Activated T-helper 17 cell treated with anti-CD3 and anti-CD28 coated beads, Interleukin-2, amount 50 U/mL, for 72 hours (primary cell): ENCODE measurements at places on chromosomes 1 and 21. TPM values are rescaled to one million over a fixed set of nuclear protein-coding genes. Genes with fewer than 3 reads are reported as not detected.

DNA sequence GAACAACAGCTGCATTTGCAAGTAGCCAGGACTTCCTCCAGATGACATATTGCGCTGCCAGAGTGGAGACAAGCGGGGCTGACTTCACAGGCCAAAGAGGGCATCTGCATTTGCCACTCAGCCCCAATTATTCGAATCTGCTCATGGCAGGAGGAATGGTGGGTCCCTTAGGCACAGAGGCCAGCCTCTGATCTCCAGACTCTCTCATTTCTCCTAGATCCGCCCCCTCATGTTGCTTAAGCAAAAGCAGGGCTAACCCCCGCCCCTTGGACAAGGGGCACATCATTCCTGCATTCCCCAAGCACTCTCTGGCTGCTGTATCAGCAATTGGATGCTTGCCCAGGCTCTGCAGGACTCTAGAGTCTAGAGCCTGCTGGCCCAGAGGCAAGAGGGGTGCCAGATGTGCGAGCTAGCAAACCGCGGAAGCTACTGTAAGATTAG, 262.4 kb downstream of the ST6GALNAC3 start:
- no peak for ATAC-seq

TMEM9 gene
- total RNA-seq, result 19.5 TPM

GRCh38 chr1:14412235-14412634, 186.2 kb upstream of the KAZN start:
- ATAC-seq, result no peak

GRCh38 chr1:95286479-95286878, 52.5 kb downstream of the RWDD3 start:
- no peak for ATAC-seq

GRCh38 chr1:208880433-208881100, 636.4 kb upstream of the PLXNA2 start:
- no peak for ATAC-seq

SELL gene
- total RNA-seq, result 143 TPM

- no peak for ATAC-seq
These were observed 55.2 kb downstream of the COL6A1 start for GRCh38 chr21:46036696-46037330.

DNA sequence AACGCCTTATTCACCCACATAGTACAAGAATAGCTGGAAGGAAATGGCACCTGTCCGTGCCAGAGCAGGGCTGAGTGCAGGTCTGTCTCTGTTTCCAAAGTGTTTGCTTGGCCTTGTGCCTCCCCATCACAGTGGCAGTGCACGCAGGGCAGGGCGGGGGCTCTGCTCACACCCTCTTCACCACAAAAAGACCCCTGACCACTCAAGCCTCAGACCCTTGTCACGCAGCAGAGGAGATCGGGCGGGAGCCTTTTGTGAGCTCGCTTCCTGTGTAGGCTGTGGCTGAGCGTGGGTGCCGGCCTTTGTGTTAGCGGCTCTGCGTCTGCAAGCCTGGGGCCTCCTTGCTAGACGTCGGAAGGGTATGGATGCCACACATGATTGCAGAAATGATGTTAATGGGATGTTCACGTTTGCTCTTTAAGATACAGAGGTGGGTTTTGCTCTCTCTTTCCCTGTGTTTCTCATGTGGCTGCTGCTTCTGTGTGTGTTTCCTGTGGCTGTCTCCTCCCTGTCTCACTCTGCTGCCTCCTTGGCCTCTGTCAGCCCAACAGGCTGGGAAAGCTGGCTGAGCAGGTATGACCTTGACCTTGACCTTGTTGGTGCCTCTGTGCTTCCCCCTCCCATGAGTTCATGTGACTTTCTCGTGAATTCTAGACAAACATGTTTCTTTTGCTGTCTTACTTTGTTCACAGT, 45.4 kb downstream of the S100B start:
- ATAC-seq, result peak; percentile 91

GRCh38 chr1:179586107-179586823, 5.4 kb upstream of the TDRD5 start:
- no peak for ATAC-seq

CHIT1 gene
- total RNA-seq, result 6.7 TPM

GRCh38 chr1:182630586-182630985, 26.4 kb upstream of the RGS16 start:
- no peak for ATAC-seq

GRCh38 chr1:7284839-7285435, 486.2 kb upstream of the VAMP3 start:
- no peak for ATAC-seq

- ATAC-seq, result no peak
These were observed 43.4 kb upstream of the HSD3B1 start for GRCh38 chr1:119463569-119463968.

TSEN15 gene
- 20.9 TPM for total RNA-seq

- ATAC-seq, result no peak
These were observed 550 bp downstream of the ACKR1 start for GRCh38 chr1:159205225-159205624.

GRCh38 chr21:34818662-34819158, 149.9 kb downstream of the CLIC6 start:
- no peak for ATAC-seq

DNA sequence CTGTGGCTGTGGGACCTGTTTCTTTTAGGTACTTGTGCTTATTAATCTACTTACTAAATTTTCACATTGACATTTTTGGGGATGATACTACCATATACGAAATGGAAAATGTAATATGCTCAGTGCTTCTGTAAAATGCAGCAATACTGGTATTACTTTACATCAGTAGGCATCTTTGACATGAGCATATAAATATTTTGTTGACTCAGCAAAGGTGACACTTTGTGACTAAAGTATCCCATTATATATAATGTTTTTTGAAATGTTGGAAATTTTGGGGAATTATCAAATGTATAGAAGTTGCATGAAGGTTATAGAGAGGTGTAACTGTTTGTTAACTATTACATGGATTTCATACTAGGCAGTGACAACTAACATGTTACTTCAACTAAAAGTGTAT, 2.3 kb upstream of the FAM177B start:
- no peak for ATAC-seq

GRCh38 chr1:22342734-22343191, 108.9 kb upstream of the ZBTB40 start:
- no peak for ATAC-seq

DNA sequence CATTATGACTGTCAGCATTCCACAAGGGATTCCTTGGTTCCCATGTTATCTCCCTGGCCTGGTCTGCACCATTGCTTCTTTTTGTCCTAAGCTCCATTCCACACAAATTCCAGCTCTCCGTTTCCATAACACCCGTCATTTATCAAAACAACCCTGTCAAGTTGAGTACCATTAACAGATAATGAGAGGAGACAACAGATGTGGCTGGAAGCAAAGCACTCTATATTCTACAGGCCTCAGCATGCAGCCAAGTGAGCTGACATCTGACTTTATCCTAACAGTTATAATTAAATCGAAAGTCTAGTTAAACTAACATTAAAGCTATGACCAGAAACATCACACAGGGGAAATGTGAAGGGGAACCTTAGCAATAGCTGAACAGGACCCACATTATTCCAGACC, 110.4 kb downstream of the RERE start:
- ATAC-seq, result no peak

CRABP2 gene
- 2.2 TPM for total RNA-seq

DNA sequence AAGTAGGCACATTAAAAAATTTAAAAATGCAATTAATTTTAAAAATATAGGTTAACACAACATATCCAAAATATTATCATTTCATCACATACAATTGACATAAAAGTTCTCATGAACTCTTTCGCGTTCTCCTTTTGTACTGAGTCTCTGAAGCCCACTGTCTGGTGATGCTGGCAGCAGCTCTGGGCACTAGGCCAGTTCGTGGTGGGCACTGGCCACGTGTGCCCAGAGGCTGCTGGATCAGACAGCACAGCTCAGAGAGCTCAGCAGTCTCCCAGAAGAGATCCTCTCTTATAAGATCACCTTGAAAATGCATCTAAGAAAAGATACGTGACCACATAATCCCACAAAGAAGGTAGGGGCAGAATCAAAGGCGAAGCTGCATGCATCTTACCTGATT, 9.9 kb downstream of the CEP104 start:
- ATAC-seq, result no peak

- no peak for ATAC-seq
These were observed 10.0 kb downstream of the UMODL1 start for GRCh38 chr21:42081138-42081537.

SLAMF6 gene
- 28.6 TPM for total RNA-seq

FAM131C gene
- 0.24 TPM for total RNA-seq

GRCh38 chr1:244239261-244239770, 188.2 kb downstream of the ZBTB18 start:
- ATAC-seq, result peak; percentile 45

SEC16B gene
- total RNA-seq, result not detected

DNA sequence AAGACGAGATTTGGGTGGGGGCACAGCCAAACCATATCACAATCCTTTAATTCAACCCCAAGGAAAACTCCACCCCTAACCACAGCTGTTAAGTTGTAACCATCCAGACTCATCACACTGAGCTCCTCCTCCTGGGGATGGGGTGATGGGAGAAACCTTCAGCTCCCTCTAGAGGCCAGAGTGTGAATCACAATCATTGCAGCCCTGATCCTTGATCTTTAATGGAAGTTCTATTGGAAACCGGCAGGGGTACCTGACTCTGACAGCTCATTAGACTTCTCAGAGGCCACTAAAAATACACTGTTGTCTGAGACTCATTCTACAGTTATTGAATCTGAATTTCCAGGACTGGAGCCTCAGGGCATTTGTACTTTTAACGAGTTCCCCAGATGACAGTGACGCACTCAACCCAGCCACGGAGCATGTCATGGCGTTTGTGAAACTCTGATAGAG, 127.2 kb downstream of the IGSF21 start:
- no peak for ATAC-seq

GRCh38 chr1:176557543-176558258, 94.7 kb downstream of the PAPPA2 start:
- ATAC-seq, result no peak

DNA sequence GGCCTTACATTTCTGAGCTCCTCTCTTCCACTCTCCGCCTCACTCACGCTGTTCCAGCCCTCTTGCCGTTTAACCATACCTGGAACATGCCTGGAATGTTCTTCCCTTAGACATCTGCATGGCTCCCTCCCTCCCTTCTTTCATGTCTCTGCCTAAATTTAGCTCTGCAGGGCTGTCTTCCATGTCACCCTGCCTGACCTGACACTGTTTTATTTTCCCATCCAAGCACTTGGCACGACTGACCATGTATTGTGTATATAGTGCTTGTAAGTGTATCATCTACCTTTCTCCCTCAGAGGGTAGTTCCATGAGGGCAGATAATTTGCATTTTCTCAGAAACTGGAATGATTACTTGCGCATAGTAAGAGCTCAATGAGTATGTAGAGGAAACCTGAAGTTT, 47.3 kb downstream of the ST6GALNAC3 start:
- ATAC-seq, result no peak

LYPD8 gene
- total RNA-seq, result not detected

DNA sequence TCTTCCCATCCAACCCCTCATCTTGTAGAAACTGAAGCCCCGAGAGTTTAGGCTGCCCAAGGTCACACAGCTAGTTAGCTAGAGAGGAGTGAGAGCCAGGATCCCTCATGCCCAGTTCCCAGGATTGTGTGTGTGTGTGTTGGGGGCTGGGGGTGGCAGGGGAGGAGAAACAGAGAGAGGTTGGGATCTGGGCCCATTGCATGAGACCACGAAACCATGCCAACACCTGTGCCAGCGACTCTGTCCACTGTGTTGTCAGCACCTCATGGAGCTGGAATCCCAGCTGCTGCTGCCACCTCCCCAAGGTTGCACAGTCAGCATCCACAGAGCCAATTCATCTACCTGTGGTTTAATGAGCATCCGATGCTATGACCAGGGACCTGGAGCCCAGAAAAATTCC, 115.4 kb upstream of the ZC3H12A start:
- no peak for ATAC-seq

DNA sequence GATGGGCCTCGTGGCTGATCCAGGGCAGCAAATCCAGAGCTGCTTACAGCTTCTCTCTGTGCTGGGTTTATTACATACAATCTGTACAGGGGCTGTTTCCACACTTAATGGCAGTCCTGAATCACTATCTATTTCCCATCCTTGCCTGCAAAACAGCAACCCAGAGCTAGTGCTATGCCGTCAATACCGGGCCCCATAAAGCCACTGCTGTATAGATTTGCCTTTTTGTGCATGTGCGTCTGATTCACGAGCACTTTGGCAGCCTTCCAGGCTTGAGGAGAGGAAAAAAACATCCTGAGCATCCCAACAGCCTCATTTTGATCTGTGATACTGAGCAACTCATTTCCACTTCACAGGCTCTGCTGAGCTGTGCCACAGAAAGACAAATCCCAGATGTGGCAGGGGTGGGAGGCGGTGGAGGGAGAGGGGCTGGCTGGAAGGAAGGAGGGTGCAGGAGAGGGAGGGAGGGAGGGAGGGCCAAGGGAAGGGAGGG, 65.2 kb upstream of the TARBP1 start:
- peak; percentile 62 for ATAC-seq

- no peak for ATAC-seq
These were observed 878 bp downstream of the OR11L1 start for GRCh38 chr1:247840818-247841217.

- no peak for ATAC-seq
These were observed 38.4 kb downstream of the CENPF start for GRCh38 chr1:214641214-214641895.

VWA5B1 gene
- 0.05 TPM for total RNA-seq

DNA sequence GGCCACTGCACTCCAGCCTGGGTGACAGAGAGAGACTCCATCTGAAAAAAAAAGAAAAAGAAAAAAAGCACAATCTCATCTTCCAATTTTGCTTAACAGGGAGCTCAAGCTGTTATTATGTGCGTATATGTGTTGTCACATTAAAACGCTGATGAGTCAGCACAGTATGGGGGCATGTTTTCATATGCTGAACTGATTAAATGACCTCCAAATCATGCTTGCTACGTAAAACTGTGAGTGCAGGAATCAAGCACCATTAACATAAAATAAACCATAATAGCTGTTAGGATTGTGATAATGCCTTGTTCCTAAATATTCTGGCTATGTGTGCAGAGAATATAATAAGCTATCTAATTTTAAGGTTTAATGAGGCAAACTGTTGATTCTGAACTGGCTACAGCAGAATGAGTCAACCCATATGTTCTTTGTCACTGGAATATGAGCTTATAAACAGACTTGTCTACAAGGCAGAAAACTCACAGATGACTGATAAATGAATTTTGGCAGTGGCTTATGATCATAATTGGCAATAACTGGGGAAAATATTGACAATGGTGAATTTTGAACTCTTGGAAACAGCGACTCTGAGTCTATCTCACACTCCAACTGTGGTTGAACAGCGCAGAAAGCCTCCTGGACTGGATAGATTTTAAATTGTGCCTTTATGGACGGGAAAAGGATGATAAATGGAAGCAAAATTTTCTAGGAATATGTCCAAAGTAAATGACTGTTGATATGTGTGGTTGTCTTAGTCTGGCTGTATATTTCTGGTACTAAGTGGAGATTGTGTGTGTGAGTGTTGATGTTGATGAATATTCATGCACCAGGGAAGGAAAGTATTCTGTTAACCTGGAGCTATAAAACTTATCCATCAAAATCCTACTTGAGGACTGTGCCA, 75.5 kb downstream of the VCAM1 start:
- ATAC-seq, result no peak

USP48 gene
- total RNA-seq, result 209 TPM
